ENCODE measurements at places on chromosomes 7 and 10. TPM values are rescaled to one million over a fixed set of nuclear protein-coding genes. Genes with fewer than 3 reads are reported as not detected.

DNA sequence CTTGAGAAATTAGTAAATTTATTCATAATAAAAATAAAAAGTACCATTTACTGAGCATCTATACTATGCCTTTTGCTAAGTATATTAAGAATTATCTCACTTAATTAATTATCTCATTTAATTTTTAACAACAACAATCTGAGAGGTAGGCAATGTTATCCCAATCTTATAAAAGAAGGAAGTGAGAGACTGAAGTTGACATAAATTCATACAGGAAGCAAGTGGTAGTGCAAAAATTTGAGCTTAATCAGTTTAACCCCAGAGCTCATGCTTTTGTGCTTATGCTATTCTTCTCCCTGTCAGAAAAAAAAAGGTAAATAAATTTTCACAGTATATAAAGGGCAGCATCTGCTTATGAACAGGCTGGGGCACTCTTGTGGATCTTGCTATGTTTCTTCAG, 2.7 kb upstream of the LIPF start:
- H3K27ac ChIP-seq: no peak overlapping the region
- no peaks in the 10 kb centered on the region for H3K36me3 ChIP-seq
- H3K4me3 ChIP-seq: no peak overlapping the region
- no peaks in the 10 kb centered on the region for H3K27me3 ChIP-seq

DNA sequence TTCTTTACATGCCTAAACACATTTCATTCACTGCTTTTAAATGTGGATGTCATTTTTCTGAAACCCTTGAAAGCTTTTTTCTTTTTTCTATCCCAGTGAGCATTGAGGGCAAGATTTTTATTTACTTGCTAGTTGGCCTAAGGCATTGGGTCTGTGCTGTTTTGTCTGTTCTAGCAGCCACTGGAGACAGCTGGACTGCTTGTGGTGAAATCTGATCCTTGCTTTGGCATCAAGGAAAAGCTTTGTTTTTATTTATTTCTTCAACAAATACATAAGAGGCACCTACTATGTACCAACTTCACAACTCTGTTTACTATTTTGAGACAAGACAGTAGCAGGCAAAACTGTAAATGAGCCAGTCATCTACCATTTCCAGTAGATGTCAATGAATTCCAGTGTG, 28.4 kb upstream of the PDLIM1 start:
- no peak overlapping the region for H3K4me3 ChIP-seq
- H3K27me3 ChIP-seq: no peaks in the 10 kb centered on the region
- DNase-seq: no peak
- H3K4me1 ChIP-seq: no peaks in the 10 kb centered on the region
- H3K36me3 ChIP-seq: no peaks in the 10 kb centered on the region

Gene PALD1
- 0.38 TPM for total RNA-seq

- no peak overlapping the region for H3K27ac ChIP-seq
- H3K36me3 ChIP-seq: no peaks in the 10 kb centered on the region
- no peak overlapping the region for H3K4me3 ChIP-seq
- peaks cover 37% of the 10 kb centered on the region for H3K27me3 ChIP-seq
Observed at GRCh38 chr10:103284170-103284569, 7.2 kb downstream of the INA start.

Gene ZNF804B
- not detected for total RNA-seq

DNA sequence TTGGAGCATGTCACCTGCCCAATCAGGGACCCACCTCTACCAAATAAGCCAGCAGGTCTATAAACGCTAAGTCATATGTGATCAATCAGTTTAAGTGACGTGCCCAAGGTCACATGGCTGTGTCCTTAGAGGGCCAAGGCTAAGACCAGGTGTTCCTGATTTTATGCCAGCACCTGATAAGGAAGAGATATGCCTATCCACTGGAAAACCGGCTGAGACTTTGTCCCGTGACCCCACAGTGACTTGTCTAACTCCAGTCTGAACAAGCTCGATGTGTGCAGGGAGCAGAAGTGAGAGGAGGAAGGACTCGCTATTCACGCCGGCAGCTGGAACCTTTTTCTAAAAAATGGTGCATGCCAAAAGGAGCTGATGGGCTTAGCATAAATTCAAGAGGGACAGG, 57.0 kb downstream of the PRKAG2 start:
- peaks cover 13% of the 10 kb centered on the region for H3K4me1 ChIP-seq
- H3K27me3 ChIP-seq: peaks cover 43% of the 10 kb centered on the region
- no peaks in the 10 kb centered on the region for H3K36me3 ChIP-seq
- H3K4me3 ChIP-seq: no peak overlapping the region
- DNase-seq: no peak

DNA sequence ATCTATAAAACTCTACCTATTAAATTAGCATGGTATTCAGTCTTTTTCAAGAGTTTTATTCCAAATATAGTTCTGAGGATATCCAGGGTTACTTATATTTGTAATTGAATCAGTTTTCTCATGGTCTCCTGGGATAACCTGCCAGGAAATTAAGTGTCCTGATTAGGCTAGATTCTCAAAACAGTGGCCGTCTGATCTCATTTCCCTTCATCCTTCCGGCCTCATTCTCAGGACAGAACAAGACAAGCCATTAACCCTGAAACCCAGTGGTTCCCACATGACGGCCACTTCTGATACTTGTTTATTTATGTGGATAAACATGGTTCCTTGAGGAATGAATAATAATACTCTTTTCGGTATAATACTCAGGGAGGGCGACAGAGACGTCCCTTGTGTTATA, 417.6 kb upstream of the POT1 start:
- no peaks in the 10 kb centered on the region for H3K4me1 ChIP-seq
- no peak overlapping the region for H3K4me3 ChIP-seq
- H3K36me3 ChIP-seq: no peaks in the 10 kb centered on the region
- no peak overlapping the region for H3K27ac ChIP-seq

DNA sequence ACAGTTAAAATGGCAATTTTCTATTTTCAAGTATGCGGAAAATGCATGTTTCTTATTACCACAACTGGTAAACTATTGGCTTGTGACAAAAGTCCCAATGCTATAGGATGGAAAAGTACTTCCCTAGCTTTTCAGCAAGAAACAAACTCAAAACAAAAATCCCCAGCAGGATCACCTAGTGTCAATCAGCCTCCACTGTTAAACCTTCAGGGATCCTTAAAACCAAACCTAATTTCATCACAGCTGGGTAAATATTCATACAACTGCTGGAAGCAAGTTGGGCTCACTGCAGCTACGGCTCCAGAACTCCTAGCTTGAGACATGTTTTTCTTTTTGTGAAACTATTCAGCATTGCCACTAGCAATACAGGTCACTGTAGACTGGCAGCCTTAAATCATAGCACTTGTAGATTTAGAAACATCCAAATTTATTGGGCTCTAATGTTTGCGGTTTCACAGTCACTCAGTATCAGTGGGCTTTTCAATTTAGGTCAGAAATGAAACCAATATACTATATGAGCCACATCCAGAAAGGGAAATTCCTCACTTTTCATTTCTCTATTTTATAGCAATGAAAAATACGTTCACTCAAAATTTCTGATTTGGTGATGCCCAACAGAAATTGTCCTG, 145.2 kb upstream of the ANK3 start:
- H3K36me3 ChIP-seq: no peaks in the 10 kb centered on the region
- H3K27me3 ChIP-seq: no peaks in the 10 kb centered on the region
- DNase-seq: no peak
- H3K4me3 ChIP-seq: no peak overlapping the region

DNA sequence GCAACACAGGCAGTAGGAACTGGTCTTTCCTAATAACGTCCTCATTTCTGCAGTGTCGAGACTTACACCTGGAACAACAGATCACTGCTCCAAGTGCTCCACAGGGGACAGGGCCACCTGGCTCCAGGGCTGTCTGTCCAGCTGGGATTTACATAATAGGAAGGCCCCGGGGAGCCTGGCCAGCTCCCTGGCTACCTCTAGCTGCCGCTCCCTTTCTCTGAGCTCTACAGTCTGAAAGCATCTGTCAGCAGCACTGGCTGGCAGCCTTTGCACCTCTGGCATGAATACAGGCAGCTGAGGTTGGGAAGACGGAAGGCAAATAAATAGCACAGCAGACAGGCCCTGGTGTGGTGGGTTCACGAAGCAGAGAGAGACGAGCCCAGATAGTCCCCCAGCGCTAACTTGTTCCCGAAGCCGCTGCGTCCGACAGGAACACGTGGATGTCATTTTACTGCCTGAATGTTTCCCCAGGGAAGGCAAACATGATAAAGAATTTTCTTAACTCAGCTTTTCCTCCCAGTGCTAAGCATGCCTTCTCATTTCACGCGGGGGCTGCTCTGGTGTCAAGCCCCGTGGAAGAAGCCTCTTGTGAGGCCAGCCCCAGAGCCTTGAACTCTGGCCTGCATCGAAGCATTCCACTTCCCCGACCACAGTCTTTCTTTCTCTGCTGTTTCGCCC, 105.4 kb downstream of the ITIH5 start:
- no peak for DNase-seq
- H3K36me3 ChIP-seq: no peaks in the 10 kb centered on the region
- peaks cover 53% of the 10 kb centered on the region for H3K27me3 ChIP-seq

DNA sequence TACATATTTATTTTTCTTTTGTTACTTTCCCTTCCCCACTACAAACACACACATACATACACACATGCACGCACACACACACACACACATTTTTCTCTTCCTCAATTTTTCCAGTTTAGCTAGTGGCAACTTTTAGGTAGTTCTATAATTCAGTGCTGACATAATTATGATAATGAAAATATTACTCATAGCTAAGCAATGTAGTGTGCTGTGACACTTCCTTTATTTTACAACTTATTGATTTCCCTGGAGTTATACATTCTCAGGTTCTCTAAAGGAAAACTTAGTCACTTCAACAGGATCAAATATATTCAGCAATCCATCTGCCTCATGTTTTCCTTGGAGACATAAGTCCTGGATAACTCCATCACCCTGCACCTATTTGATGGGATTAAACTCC, 151.6 kb downstream of the CACNA2D1 start:
- no peaks in the 10 kb centered on the region for H3K27me3 ChIP-seq
- peak overlapping the region; percentile 65 for H3K27ac ChIP-seq
- H3K36me3 ChIP-seq: no peaks in the 10 kb centered on the region
- H3K4me1 ChIP-seq: peaks cover 34% of the 10 kb centered on the region

Gene MYL10
- total RNA-seq: not detected

- H3K4me1 ChIP-seq: no peaks in the 10 kb centered on the region
- peak; percentile 4 for DNase-seq
- H3K27me3 ChIP-seq: peaks cover 73% of the 10 kb centered on the region
- H3K36me3 ChIP-seq: no peaks in the 10 kb centered on the region
Observed at GRCh38 chr7:133139350-133139749, 57.5 kb upstream of the CHCHD3 start.

DNA sequence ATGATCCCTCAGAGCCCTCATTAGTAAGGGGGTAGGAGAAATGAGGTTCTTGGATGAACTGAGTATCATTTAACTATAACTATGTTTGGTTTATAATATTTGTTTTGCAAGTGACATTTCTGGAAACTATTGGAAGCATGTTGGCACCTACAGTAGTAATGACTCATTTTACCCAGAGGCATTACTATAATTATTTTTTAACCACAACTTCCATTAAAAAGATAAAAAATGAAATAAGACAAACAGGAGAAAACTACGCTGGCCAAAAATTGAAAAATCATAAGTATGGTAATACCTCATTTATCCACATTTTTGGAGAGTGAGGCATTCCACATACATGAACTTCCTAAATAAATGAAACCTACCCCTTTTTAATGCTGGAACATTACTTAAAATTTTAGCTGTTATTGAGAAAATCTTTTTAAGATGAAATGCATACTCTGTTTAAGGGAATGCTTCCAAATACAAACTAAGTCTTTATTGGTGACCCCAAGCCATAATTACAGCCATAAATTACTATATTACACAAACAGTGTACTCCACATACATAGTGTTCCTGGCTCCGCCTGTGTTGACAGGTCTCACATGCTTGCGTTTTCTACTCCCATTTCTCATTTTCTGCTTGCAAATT, 84.6 kb upstream of the CAPZA2 start:
- H3K27ac ChIP-seq: peak overlapping the region; percentile 92
- peak overlapping the region; percentile 20 for H3K4me3 ChIP-seq
- DNase-seq: no peak
- no peaks in the 10 kb centered on the region for H3K27me3 ChIP-seq

Gene UCN3
- not detected for total RNA-seq

Gene NUTM2E
- total RNA-seq: not detected

DNA sequence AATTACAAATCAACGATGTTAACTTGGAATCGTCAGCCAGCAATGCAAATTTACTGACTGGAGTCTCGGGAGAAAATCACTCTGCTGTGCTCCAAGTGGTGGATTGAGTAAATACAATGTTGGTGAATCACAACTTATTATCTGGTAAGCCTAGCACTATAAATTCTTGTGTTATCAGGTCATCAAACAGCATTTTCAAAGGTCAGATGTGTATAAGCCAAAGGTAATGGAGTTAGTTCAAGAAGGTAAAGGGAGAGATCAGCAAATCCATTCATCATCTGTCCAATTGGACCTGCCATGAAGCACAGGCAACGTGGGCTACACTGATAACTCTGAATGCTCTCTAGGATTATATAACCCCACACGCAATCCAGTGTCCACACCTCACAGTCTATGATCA, 13.9 kb downstream of the CUBN start:
- peak overlapping the region; percentile 77 for H3K27ac ChIP-seq
- peak; percentile 31 for DNase-seq
- H3K36me3 ChIP-seq: peaks cover 16% of the 10 kb centered on the region
- H3K4me3 ChIP-seq: peak overlapping the region; percentile 61
- H3K4me1 ChIP-seq: peaks cover 31% of the 10 kb centered on the region
- no peaks in the 10 kb centered on the region for H3K27me3 ChIP-seq

Gene STAMBPL1
- total RNA-seq: 9.5 TPM

Gene C10orf105
- total RNA-seq: not detected

DNA sequence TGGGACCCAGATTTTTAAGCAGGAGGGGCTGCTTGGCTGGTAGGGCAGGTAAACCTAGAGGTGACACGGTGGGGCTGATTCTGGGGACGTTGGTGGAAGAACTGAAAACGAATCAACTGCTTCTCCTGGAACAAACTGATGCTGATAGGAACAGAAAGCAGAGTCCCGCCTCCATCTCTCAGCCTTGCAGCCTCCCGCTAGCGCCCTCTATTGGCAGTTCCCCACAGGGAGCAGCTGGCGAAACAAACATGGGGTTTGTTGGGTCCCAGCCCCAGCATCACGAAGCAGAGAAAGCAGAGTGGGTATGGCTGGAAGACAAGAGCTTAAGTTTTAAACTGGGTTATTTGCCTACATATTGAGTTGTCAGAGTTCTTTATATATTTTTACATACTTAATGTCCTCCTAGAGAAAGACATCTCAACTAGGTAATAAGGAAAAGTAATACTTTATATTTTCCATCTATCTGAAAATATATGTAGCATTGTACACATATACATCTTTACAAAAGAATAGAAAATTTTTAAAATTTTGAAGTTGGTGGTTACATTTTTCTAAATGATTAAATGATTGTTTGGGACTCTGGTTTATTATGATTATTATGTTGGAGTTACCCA, 42.3 kb upstream of the FOXI2 start:
- peak; percentile 61 for DNase-seq
- no peak overlapping the region for H3K27ac ChIP-seq
- peaks cover 9% of the 10 kb centered on the region for H3K4me1 ChIP-seq
- no peaks in the 10 kb centered on the region for H3K36me3 ChIP-seq

Gene EFCAB10
- not detected for total RNA-seq

GRCh38 chr10:68813559-68813958, 13.8 kb upstream of the STOX1 start:
- no peak overlapping the region for H3K4me3 ChIP-seq
- H3K4me1 ChIP-seq: no peaks in the 10 kb centered on the region
- H3K27ac ChIP-seq: no peak overlapping the region
- no peaks in the 10 kb centered on the region for H3K27me3 ChIP-seq

- no peak overlapping the region for H3K27ac ChIP-seq
- DNase-seq: no peak
- H3K36me3 ChIP-seq: no peaks in the 10 kb centered on the region
Observed at GRCh38 chr7:84218681-84219080, 24.1 kb upstream of the SEMA3A start.

- no peak overlapping the region for H3K4me3 ChIP-seq
- H3K36me3 ChIP-seq: peaks cover 98% of the 10 kb centered on the region
- no peak for DNase-seq
- peaks cover 71% of the 10 kb centered on the region for H3K4me1 ChIP-seq
Observed at GRCh38 chr7:26182283-26182682, 18.3 kb downstream of the HNRNPA2B1 start.
